ENCODE measurements at places on chromosomes 4 and X.
A peak's percentile ranks its signal among the peaks of the same experiment; 100 is the strongest.

DNA sequence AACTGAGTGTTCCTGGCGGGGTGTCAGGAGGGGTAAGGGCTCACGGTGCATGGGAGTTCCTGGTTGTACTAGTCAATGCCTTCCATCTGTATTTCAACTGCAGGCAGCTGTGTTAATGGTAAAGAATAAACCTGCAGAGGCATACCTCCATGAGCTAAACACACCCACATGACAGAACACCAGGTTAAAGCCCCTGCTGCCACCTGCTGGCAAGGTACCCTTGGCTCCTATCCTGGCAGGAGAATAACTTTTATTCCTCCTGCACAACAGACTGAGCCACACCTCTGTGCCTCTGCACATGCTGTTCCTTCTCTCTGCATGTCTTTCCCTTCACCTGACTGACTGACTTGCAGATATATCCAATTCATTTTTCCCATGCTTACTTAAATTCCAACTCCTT, 11.1 kb downstream of the ITIH6 start:
- DNase-seq: no peak

GRCh38 chr4:188989371-188989770, 850.1 kb downstream of the TRIML1 start:
- DNase-seq: peak; percentile 83

DNA sequence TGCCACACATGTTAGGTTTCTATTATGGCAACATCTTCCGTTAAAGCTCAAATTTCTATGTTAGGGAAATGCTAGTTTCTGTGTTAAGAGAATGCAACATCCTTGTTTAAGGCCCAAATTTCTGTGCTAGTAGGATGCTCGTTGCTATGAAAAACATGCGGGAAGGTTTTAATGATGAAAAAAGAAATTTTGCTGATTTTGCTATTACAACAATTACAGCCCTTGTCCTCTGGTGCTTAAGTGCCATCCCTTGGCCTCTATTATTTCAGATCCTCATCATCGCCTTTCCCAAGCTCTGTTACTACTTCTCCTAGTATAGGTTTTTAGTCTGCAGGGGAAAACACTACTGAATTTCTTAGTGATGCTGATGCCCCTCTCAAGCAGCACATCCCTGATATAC, 412.6 kb upstream of the NDST3 start:
- no peak for DNase-seq

GRCh38 chr4:143224255-143224654, 39.5 kb downstream of the USP38 start:
- DNase-seq: no peak

GRCh38 chrX:44025555-44025954, 52.4 kb upstream of the NDP start:
- DNase-seq: no peak

DNA sequence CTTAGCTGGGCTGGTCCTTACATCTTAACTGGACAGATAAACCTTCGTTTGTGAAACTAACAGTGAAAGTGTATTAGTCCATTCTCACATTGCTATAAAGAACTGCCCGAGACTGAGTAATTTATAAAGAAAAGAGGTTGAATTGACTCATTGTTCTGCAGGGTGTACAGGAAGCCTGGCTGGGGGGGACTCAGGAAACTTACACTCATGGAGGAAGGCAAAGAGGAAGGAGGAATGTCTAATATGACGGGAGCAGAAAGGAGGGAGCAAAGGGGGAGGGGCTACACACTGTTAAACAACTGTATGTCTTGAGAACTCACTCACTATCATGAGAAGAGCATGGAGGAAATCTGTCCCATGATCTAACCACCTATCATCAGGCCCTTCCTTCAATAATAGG, 1566.5 kb upstream of the PCDH7 start:
- no peak for DNase-seq

DNA sequence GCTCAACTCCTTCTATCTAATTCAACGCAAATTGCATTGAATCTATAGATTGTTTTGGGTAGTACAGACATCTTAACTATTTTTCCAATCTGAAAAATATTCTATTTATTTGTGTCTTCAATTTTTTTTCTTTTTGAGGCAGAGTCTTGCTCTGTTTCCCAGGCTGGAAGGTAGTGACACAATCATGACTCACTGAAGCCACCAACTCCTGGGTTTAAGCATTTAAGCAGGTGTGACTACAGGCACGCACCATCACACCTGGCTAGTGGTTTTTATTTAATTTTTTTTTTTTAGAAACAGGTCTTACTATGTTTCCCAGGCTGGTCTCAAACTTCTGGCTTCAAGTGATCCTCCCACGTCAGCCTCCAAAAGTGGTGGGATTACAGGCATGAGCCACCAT, 98.3 kb downstream of the GK start:
- DNase-seq: peak; percentile 14

- DNase-seq: no peak
Observed at GRCh38 chr4:22093126-22093525, 144.6 kb upstream of the KCNIP4 start.

DNA sequence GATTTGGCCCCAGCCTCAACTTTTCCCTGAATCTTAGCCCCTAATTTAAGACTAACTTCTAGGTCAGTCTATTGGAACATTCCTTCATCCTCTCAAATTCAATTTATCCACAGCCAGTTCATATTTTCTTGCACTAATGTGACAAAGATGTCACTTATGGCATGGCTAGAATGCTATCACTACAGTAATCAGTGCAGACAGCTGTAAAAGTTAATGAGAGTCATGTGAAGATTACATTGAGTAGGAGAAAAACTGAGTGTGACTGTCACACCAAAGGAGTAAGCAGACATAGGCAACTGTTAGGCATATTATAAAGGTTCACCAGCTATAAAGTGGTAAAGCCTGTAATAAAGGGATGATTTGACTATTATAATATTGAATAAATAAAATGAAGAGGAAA, 42.6 kb downstream of the GABRG1 start:
- DNase-seq: no peak

- no peak for DNase-seq
Observed at GRCh38 chr4:173855015-173855414, 325.0 kb upstream of the HAND2 start.

- no peak for DNase-seq
Observed at GRCh38 chrX:46218373-46218772, 326.8 kb downstream of the ZNF674 start.

GRCh38 chr4:159024266-159024665, 78.6 kb upstream of the RAPGEF2 start:
- no peak for DNase-seq

DNA sequence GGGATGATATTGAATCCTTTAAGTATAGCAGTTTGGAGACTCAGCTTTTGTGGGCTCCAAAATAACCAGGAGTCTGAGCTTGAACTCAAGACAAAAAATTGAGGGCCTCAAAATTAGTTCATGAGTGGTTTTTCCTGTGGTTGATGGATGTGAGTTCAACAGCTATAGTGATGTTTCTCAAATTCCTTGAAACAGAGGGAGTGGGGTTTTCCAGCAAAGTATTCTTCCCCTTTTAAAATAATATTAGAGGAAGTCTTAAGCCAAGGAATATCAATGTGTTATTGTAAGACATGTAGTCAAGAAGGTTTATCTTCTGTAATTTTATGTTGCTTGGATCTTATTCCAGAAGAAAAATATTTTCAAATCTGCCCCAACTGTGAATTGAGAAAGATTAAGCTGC, 10.6 kb downstream of the OTC start:
- no peak for DNase-seq

GRCh38 chr4:108450236-108450898, 170.0 kb upstream of the RPL34 start:
- DNase-seq: no peak

DNA sequence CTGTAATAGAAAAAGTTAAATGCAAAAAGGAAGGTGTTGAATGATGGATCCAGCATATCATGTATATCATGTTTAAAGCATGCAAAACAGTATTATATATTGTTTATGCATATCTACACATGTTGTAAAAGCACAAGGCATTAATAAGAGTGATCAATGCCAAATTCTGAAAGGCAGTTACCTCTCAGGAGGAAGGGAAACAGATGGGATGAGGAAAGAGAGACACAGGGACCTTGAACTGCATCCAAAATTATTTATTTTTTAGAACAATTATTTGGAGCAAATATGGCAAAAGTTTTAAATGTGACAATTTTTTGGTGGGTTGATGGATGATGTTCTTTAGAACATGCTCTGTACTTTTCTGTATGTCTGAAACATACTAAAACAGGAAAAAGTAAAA, 193.4 kb downstream of the CLCN4 start:
- no peak for DNase-seq

GRCh38 chrX:19866626-19867410, 20.6 kb downstream of the SH3KBP1 start:
- no peak for DNase-seq

GRCh38 chrX:80667967-80668366, 141.7 kb downstream of the BRWD3 start:
- DNase-seq: no peak

DNA sequence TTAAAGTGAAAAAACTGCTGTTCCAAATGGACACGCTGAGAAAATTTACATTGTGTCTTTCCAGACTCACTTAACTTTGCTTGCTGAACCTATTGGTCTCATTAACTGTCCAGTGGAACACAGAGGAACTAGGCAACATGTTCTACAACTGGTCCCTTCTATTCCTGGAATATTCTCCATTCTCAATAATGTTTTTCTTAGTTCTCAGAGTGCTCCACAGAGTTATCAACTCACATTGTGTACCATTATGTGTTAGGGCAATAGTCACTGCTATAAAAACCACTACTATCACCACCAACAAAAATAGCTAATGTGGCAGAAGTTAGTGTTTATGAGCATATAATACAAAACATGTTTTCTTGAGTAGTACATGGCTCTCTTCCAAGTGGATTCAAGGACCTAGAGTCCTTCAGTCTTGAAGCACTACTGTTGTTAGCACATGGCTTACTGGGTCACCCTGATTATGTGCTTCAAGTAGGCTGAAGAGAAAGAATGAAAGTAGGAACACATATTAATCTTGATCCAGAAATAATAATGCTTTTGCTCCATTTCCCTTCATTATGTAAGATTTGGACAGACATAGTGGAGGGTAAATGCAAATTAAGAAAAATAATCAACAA, 865.3 kb upstream of the HS3ST1 start:
- no peak for DNase-seq

DNA sequence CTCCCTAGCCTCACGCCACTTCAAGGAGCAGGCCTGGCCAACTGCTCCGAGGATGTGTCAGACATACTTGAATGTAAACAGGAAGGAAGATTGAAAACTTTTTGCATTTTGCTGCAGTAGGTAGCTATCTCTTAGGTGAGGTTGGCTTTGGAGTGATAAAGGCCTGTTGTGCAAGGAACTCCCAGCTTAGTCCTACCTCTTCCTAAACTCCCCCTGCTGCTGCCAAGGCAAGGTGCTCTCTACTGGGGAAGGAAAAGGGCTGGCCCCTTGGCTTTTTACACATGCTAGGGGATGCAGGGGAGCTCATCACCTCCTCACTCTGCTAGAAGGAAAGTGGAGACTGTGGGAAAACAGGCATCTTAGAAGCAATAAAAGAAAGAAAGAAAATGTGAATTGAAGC, 10.7 kb upstream of the BRS3 start:
- DNase-seq: peak; percentile 2
